ENCODE measurements at places on chromosomes 3 and 15.

GRCh38 chr3:62169906-62170660 lies 203.3 kb downstream of the FEZF2 start:
- DNase-seq: no peak

DNA sequence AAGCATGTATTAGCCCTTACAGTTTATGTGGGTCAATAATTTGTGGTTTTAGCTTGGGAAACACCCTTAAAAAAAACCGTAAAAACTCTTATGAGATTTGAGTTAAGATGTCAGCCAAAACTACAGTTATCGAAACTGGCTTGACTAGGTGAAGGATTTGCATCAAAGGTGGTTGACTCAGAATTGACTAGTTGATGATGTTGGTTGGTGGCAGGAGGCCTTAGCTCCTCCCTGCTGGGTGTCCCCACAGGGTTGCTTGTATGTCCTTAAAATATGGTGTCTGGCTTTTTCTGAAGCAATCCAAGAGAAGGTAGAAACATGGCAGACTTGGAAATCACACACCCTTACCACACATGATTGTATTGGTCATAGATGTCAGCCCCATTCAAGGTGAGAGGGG lies 305.1 kb downstream of the ROBO2 start:
- no peak for DNase-seq

- no peak for DNase-seq
Measured at GRCh38 chr3:181637056-181637455, 74.7 kb upstream of the SOX2 start.

GRCh38 chr3:196042673-196043072 lies 39.2 kb downstream of the TFRC start:
- DNase-seq: no peak

DNA sequence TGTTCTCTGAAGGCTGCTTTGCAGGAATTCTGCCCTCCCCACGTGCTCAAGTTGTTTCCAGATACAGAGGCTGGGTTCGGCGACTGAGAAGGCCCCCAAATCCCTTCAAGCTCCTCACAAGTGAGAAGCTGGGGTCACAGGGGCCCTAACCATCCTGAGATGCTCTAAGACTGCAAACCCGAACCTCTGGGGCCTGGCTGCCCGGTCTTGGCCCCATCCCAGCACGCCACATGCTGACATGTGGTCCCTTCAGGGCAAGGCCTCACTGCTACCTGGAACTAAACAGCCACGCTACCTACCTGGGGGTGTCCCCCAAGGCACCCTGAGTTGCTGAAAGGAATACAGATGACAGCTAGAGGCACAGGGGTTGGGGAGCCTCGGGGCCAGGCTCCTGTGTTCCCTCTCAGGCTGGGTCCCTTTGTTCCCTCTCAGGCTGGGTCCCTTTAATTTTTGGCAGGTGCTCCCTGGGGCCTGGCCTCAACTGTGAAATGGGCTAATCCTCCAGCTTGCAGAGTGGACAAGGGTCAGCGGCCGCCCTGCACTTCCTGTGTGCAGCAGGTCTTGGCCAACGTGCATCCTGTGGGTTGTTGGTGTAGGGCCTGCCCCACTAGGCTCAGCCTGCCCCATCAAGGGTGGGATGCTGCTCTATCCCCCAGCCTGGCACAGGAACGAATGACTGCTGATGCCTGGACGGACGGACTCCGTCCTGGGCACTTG lies 32.5 kb downstream of the KLHL25 start:
- DNase-seq: no peak

GRCh38 chr3:108004647-108005046 lies 86.2 kb downstream of the CD47 start:
- no peak for DNase-seq

DNA sequence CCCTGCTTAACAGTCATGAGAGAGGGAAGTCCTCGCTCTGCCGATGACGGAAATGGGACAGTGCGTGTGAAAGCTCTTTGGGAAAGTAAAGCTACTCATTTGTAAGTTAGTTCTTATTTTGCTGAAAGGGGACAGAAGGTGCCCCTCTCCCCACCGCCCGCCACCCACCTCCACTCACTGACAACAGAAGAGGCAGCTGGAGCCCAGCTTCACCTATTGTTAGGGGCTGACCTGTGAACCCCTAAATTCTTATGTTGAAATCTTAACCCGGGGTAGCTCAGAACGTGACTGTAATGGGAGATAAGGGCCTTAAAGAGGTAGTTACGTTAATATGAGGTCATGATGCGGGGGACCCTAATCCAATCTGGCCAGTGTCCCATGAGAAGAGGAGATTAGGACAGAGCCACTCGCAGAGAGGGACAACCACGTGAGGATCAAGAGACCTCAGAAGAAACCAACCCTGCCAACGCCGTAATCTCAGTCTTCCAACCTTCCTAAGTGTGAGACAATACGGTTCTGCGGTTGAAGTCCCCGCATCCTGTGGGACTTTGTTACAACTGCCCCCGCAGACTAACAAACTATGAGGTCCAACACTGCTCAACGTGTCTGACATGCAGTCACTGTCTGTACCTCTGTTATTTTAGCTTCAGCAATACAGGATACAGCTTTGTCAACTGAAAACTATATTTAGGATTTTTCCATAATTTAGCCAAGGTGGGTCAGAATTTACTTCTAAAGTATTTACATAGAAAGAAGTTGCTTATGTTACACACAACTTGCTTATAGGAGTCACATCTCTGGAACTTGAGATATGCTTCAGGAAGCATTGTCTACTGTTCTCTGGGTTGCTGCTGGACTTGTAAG lies 51.7 kb downstream of the PCSK6 start:
- DNase-seq: no peak

DNA sequence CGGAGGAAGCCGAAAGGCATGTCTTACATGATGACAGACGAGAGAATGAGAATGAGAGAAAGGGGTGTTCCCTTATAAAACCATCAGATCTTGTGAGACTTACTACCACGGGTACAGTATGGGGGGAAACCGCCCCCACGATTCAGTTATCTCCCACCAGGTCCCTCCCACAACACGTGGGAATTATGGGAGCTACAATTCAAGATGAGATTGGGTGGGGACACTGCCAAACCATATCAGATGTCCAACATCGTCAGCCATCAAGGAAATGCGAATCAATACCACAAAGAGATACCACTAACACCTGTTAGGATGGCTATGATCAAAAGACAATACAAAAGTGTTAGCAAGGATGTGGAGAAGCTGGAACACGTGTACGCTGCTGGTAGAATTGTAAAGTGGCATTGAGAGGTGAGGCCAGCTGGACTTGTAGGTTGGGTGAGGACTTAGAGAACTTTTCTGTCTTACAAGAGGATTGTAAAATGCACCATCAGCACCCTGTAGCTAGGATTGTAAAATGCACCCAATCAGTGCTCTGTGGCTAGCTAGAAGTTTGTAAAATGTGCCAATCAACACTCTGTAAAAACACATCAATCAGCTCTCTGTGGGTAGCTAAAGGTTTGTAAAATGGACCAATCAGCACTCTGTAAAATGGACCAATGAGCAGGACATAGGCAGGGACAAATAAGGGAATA lies 37.5 kb downstream of the VGLL4 start:
- no peak for DNase-seq

- no peak for DNase-seq
Measured at GRCh38 chr3:31955581-31955980, 25.5 kb downstream of the OSBPL10 start.
